Retinal pigment epithelial cell (primary cell): ENCODE measurements at places on chromosomes 6 and 20.

DNA sequence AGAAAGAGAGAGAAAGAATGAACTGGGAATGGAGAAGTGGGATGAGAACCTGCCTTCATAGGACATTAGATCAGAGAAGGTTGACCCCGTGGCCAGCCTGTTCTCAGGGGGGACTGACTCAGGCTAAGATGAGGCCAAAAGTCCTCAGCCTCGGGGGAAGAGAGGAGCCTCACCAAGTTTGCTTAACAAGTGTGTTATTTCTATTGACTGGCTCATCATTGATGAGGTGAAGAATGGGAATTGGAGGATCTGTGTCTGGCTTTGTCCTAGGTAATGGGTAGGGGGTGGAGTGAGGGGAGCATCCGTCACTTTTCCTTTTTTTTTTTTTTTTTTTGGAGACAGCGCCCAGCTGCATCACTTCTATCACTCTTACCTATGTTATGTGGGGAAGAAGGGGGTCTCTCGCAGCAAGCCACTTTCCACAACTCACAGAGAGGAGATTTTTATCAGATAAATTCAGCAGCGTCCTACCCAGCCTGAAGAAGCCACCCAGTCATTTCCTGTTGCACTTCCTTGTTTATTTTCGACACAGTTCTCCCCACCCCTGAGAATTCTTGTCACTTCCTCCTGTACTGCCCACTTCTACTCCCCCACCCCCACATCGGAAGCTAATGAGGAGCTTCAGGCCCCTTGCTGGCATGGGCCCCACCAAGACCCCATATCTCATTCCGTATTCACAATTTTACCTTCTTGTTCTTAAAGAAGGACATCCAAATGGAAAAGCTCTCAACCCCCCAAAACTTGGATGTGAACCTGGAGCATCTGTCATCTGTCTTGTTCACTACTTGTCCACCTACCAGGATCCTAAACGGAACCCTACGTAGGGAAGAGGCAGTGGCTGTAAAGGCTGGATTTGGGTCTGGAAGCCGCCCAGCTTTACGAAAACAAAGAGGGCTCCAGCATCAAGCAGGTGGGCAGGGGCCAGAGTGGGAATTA is 2.8 kb upstream of the RNASET2 start:
- no peak for DNase-seq

- no peak for DNase-seq
Measured at GRCh38 chr6:43604174-43604573, 24.9 kb downstream of the GTPBP2 start.

- no peak for DNase-seq
Measured at GRCh38 chr6:170281331-170282292, 9.3 kb downstream of the DLL1 start.

- no peak for DNase-seq
Measured at GRCh38 chr6:163731215-163732013, 316.9 kb downstream of the QKI start.

GRCh38 chr6:167279766-167280446 is 11.2 kb upstream of the UNC93A start:
- DNase-seq: no peak

- DNase-seq: peak; percentile 88
Measured at GRCh38 chr6:13303668-13304017, 24.7 kb downstream of the TBC1D7 start.

- no peak for DNase-seq
Measured at GRCh38 chr6:81762606-81763005, 10.1 kb upstream of the TENT5A start.

DNA sequence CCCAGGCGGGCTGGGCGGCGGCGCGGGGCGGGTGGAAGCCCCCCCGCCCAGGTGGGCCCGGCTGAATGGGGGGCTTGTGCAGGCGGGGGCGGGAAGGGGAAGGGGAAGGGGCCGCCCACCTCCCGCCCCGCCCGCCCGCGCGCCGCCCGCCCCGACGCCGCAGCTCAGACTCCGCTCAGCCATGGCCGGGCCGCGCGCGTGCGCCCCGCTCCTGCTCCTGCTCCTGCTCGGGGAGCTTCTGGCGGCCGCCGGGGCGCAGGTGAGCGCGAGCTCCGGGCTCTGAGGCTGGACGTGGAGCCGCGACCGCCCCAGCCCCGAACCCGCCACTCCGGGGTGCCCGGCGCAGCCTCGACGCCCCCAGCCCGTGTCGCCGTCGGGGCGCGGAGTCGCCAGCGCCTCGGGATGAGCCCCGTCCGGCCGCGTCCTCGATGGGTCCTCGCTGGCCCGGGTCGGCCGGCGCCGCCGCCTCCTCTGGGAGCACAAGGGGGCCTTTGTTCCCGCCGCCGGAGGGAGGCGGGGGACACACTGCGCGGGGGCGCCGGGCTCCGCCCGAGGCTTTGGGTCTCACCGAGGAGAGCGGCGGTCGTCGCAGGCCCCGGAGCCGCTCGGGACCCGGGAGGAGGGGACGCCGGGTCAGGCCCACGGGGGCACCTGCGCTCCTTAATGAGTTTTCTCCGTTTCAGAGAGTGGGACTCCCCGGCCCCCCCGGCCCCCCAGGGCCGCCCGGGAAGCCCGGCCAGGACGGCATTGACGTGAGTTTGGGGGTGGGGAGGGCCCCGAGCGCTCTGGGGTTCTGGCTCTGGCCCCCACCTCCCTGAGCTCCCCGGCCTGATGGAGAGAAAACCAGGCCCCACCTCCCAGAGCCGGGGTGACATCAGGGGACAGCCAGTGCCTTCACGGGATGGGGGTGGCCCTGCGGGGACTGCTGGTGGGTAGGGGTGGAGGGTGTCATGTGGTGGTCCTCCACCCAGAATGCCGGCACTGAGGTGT is at the start of gene COL9A3:
COL9A3 (plus strand) TSS at position 167 of the 990 bp plus-strand sequence; CDS start at position 182, 15 bp downstream.
- no peak for DNase-seq

GRCh38 chr6:80210618-80211017 is 104.1 kb downstream of the BCKDHB start:
- DNase-seq: no peak

DNA sequence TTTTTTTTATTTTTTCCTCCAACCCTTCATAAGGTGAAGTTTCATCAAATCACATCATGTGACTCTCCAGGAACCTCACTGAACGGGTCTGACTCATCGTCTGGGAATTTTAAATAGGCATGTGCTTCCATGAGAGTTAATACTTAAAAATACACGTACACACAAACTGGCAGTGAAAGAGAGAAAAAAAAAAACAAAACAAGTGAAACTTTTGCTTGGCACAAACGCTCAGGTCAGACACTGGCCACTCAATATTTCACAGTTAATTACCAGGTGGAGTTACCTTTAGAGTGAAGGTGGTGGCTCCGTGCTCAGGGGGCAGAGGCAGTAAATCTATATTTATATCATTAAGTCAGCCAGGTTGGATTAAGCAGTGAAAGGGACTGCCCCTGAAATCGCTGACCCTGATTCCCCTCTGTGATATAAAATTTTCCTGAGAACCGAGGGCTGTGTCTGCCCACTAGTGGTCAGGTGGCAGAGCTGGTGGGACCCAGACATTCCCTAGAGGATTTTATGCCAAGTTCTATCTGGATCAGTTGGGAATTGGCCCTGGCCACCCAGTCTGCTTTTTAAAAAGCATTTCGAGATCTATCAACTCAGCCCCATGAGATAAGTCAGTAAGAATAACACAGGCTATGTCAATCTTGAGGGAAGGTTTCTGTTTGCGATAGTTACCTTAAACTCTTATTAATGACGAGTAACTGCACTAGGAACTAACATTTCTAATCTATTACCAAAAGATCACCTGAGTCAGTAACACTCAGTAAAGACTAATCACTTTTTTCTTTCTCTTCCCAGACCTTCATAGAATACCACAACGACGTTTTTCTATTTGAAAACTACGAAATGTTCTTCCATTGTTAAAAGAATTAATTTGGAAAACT is 259.1 kb downstream of the HDGFL1 start:
- DNase-seq: peak; percentile 99

DNA sequence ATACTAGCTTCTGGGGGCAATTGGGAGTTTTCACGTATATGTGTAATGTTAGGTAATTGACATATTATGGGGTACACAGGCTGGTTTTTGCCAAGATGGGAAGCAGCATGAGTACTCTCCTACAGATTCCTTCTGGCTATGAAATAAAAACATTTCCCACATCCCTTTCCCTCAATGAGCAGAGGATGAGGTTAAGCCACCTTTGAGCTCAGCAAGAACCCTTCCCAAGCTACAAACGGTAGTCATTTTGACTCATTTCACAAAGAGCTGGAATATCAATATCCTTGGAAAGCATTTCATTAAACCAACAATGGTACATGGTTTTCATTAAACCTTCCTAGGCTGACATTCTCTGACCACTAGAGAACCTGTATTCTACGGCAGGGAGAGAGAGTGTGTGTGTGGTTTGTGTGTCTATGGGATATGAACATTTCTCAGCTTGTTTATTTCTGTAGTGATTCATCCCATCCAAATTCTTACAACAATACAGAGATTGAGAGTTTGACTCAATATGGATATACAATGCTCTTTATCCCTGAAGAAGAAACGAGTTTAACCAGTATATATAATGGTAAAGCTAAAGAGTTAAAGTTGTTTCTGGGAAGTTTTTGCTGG is 119.5 kb downstream of the ARHGAP18 start:
- DNase-seq: no peak

- DNase-seq: no peak
Measured at GRCh38 chr6:99393366-99393697, 663 bp downstream of the COQ3 start.
